ENCODE measurements at places on chromosomes 2 and 18. TPM values are rescaled to one million over a fixed set of nuclear protein-coding genes. Genes with fewer than 3 reads are reported as not detected.

Gene GKN1
- 0.24 TPM for total RNA-seq

Gene ZNF532
- 26.9 TPM for total RNA-seq

Gene FBXO15
- 0.61 TPM for total RNA-seq

Gene HS6ST1
- total RNA-seq = 10.0 TPM

Gene C1GALT1C1L
- total RNA-seq = 2.2 TPM

Gene GPC1
- 245 TPM for total RNA-seq

Gene WBP1
- 77.7 TPM for total RNA-seq

All from A549 treated with dexamethasone at 1 μM for 4 hours (cell line).